ENCODE measurements at places on chromosomes 13 and 19.

- DNase-seq = no peak
Measured at GRCh38 chr19:44912854-44913253, 1.6 kb upstream of the APOC1 start.

- no peak for DNase-seq
Measured at GRCh38 chr13:93144031-93144430, 82.6 kb upstream of the GPC6 start.

DNA sequence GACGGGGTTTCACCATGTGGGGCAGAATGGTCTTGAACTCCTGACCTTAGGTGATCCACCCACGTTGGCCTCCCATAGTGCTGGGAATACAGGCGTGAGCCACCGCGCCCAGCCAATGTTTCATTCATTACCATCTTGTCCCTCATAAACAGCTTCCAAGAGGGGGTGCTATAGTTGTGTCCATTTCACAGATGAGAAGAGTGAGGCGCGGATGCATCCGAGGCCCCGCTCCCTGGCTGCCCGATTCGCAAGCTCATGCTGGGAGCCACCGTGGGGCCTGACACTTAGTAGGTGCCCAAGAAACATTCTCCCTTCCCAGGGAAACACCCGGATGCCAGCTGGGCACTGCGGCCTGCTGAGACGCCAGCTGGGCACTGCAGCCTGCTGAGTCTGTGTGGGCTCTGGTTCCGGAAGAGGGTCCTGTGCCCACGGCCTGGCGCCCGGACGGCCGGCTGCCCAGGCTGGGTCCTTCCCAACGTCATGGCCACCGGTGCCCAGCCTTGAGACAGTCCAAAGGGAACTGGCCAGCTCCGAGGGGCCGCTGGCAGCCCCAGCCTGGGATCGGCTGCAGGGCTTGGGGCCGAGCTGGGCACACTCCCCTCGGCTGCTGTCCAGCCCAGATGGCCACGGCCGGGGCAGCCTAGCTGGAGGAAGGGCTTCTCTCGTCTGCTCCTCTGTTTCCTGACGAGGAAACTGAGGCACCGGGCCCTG, 54.7 kb downstream of the NFIC start:
- no peak for DNase-seq

GRCh38 chr19:10424011-10424637, 3.8 kb downstream of the PDE4A start:
- peak; percentile 52 for DNase-seq

GRCh38 chr13:30173303-30173610, 134.1 kb downstream of the KATNAL1 start:
- DNase-seq = no peak

- no peak for DNase-seq
Measured at GRCh38 chr19:575527-576506, 3.4 kb downstream of the BSG start.

GRCh38 chr13:25958986-25959385, 92.8 kb downstream of the SHISA2 start:
- no peak for DNase-seq

GRCh38 chr13:47661076-47661475, 340.0 kb downstream of the SUCLA2 start:
- DNase-seq = no peak

DNA sequence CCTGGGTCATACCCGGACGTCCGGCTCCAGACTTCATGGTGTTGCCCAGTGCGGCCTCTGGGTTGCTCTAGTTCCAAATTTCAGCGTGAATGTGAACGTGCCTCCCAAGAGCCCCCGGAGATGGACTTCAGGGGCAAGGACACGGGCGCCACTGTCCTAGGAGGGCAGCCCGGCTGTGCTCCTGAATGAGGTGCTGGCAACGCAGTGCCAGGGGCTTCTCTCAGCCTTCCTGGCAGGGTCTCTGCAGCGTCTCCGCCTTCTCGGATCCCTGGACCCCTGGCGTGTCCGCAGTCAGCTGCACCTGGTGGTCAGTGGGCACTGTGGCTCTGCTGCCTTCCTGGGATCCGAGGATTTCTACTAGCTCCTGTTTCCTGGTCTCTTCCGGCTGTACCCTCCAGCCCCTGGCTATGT, 101.7 kb upstream of the MCF2L start:
- no peak for DNase-seq

DNA sequence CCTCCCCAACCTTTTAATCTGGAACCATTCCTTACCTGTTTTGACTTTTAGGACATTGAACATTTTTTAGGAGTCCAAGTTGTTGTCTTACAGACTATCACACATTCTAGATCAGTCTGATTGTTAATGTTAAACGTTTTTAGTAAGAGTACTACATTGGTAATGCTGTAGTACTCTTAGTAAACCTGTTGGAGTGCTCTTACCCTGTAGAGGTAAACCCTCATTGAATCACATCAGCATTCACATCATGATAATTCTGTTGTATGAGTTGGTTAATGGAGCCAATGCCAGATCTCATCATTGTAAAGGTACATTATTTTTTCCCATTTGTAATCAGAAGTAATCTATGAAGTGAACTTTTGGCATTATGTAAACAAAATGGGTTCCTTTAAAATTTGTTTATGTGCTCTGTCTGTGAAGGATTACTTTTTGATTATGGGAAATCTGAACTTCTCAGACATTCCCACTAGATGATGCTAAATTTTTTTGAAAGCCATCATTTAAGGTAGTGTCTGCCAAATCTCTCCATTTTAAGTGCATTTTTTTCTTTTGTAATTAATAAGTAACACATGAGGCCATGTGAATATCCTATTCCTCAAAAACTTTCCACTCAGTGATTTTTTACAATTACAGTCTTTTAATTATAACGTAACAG, 55.2 kb downstream of the VWA8 start:
- no peak for DNase-seq

DNA sequence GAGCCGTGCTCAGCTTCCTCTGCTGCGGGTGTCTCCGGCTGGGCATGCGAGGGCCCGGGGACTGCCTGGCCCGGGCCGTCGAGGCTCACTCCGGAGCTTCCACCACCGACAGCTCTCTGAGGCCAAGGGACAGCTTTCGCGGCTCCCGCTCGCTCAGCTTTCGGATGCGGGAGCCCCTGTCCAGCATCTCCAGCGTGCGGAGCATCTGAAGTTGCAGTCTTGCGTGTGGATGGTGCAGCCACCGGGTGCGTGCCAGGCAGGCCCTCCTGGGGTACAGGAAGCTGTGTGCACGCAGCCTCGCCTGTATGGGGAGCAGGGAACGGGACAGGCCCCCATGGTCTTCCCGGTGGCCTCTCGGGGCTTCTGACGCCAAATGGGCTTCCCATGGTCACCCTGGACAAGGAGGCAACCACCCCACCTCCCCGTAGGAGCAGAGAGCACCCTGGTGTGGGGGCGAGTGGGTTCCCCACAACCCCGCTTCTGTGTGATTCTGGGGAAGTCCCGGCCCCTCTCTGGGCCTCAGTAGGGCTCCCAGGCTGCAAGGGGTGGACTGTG, 1.2 kb downstream of the S1PR4 start:
- DNase-seq = no peak

DNA sequence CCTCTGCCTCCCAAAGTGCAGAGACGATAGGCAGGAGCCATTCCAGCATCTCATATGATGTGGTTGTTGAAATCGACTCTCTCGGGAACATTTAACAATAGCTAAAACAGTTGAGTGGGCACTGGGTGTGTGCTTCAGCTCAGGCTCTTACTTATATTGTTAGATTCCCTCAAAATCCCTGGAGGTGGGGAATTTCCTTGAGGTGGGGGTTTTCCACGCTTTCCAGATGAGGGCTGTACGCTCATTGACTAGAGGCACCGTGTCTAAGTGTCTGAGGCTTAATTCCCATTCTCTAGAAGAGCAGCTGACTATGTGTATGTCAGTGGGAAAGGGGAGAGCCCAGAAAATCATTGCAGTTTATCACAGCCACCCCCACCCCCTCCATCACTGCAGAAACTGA, 10.8 kb upstream of the GRAMD1A start:
- DNase-seq = no peak

- DNase-seq = no peak
Measured at GRCh38 chr19:13181747-13182388, 31.7 kb downstream of the IER2 start.

GRCh38 chr13:53782488-53782961, 753.9 kb downstream of the OLFM4 start:
- DNase-seq = no peak

- peak; percentile 45 for DNase-seq
Measured at GRCh38 chr19:42253245-42254088, 1.5 kb downstream of the ERF start.

DNA sequence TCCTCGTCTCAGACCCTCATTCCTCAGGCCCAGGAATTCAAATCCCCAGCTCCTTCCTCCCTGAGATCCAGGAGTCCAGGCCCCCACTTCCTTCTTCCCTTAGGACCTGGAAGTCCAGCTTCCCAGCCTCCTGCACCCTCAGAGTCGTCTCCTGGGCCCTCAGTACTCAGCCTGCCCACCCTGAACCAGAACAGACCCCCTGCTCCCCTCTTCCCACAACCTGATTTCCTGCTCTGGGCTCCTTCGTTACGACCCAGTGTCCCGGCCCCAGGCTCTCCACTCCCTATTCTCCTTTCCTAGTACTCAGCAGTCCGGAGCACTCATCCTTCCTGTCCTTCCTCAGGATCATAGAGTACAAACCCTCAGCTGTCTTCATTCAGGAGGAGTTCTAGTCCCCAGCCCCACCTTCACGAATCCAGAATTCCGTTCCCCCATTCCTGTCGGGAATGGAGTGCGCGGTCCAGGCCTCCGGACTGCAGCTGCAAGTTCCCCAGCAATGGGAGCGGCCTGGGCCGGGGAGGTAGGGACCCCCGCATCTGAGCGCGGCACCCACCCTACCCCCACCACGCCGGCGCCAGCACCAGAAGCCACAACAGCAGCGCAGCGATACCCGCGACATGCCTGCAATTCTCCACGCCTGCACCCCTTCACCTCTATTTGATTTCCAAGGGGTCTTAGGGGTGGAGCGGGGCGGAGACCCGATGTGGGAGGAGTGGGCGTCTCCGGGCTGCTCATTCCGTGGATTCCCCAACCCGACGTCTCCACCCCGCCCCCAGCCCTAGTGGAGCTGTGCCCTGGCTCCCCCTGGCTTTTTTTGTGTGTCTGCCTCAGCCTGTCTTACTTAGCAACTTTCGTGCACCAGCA, 12.7 kb downstream of the EGLN2 start:
- DNase-seq = no peak

GRCh38 chr19:47228168-47228936, 2.6 kb downstream of the BBC3 start:
- DNase-seq = peak; percentile 33

- no peak for DNase-seq
Measured at GRCh38 chr19:8090950-8091349, 38.4 kb downstream of the CCL25 start.

DNA sequence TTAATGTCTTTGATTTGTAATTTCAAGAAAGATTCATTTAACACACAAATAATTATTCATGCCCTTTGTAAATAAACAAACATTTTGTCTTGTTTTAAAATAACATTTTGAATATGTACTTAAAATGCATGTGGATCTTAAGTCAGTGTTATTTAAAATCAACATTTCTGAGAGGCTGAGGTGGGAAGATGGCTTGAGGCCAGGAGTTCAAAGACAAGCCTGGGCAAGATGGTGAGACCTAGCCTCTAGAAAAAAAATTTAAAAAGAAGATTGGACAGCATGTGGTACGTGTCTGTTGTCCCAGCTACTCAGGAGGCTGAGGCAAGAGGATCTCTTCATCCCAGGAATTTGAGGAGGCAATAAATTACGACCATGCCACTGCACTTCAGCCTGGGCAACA, 1268.2 kb downstream of the SLITRK1 start:
- no peak for DNase-seq

GRCh38 chr13:99434258-99434788, 66.9 kb upstream of the TM9SF2 start:
- peak; percentile 69 for DNase-seq

DNA sequence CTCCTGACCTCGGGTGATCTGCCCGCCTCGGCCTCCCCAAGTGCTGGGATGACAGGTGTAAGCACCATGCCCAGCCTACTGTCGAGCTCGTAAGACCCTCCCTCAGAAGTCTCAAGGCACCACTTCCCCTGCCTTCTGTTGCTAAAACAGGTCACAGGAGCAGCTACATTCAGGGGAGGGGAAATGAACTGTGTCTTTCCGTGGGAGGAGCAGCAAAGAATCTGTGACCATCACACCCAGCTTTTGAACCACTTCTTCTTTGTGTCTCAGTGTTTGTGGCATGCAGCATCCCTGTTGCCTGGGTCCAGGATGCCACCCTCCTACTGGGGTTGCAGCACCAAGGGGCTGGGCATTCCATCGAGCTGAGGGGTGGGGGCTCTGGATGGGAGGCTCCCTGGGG, 7.7 kb upstream of the CSNK1G2 start:
- no peak for DNase-seq
